ENCODE measurements at places on chromosomes 1 and 21.

- peak; percentile 82 for DNase-seq
Measured at GRCh38 chr1:226634166-226634588, 85.6 kb downstream of the STUM start.

- no peak for DNase-seq
Measured at GRCh38 chr1:231642618-231643017, 16.0 kb downstream of the DISC1 start.

GRCh38 chr1:93113127-93113526, 34.0 kb downstream of the MTF2 start:
- DNase-seq, result no peak

GRCh38 chr1:185846672-185847444, 112.7 kb downstream of the HMCN1 start:
- no peak for DNase-seq

DNA sequence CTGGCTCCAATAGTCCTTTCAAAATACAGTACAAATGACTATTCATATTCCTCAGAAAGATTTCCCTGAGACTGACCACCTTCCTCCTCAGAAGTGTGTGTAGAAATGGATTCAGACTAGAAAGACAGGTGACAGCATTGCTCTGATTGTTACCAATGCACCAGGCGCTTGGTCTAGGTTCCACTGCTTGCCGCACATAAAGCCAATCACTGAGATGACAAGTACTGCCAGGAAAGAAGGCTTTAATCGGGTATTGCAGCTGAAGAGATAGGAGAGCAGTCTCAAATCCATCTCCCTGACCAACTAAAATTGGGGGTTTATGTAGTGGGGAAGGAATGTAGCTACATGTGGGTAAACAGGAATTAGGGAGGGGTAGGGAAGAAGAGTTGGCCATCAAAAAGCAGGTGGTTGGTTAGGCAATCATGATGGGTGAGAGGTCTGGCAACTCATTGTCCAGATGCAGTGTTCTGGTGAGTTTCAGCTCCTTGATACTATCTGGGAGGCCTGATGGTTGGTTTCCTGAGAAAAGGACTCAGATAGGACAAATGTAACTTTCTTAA, 98.0 kb downstream of the KCNH1 start:
- no peak for DNase-seq

GRCh38 chr1:2073382-2074230, 23.4 kb downstream of the PRKCZ start:
- DNase-seq, result no peak

- no peak for DNase-seq
Measured at GRCh38 chr1:150389650-150390049, 25.7 kb downstream of the RPRD2 start.

DNA sequence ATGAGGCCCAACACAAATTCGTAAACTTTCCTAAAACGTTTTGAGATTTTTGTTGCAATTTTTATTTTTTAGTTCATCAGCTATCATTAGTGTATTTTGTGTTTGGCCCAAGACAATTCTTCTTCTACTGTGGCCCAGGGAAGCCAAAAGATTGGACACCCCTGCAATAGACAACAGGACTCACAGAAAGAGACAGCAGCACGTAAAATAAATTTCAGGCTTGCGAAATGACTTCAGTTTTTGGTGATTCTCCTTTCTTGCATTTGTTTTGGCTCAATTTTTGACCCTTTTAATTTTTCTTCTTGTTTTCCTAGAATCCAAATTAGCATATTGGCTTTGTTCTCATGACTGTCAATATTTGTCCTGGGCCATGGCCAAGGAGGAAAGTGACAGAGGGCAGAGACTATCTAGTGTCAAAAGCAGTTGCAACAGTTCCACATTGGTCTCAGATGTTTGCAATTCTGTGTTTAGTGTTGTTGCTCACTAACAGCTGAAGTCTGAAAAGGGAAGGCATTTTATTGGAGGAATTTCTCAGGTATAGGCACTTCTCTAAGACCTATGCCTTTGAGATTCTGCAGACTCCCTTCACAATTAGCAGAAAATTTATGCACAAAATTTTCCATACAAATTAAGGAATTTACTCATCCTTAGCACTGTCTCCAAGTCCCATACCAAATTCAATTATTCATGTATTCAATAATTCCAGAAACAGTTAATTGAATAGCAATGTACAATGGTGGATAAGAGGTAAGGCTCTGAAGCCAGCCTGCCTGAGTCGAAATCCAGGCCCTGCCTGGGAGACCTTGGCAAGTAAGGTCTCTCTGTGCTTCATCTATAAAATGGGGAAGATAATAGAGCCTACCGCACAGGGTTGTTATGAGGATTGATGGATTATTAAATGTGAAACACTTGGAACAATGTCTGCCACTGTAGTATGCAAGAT, 160.9 kb upstream of the IVNS1ABP start:
- DNase-seq, result no peak

GRCh38 chr21:16570856-16571255, 841.1 kb downstream of the USP25 start:
- DNase-seq, result no peak

DNA sequence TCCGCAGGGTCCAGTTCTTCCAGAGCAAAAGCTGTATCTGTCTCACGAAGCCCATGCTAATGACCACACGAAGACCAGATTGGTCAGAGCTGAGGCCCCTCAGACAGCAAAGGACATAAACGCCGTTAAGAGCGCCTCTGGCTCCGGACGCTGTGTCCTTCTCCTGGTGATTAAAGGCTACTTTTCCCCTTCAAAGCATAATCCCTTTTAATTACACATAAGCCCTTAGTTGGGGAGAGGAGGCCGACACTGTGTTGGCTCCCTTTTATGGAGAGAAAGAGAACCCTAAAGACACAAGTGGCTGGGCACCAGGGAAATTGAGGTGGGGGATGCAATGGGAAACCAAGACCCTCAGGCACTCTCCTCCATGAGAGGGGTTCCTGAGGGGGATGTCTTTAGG, at the start of gene ABCA4:
Gene ABCA4, minus strand, starts transcription at position 158 of the 400 bp plus-strand sequence. Its CDS starts 103 bp downstream, at position 55.
- DNase-seq, result no peak

DNA sequence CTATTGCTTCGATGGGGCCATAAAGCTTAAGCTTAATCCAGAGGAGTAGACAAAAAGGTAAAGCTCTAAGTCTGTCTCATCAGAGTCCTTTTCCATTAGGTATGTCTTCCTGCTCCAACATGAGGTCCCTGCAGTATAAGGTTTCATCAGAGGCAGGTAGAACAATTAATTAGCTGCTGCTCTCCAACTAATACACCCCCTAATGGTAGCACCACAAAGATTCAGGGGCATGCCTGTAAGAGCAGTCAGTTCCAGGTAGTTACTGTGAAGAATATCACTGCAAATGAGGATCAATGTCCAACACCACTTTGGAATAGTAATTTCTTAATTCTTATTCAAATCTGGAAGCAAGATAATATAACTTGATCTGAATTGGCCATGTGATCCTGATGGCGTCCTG, 160.3 kb upstream of the ESRRG start:
- no peak for DNase-seq

DNA sequence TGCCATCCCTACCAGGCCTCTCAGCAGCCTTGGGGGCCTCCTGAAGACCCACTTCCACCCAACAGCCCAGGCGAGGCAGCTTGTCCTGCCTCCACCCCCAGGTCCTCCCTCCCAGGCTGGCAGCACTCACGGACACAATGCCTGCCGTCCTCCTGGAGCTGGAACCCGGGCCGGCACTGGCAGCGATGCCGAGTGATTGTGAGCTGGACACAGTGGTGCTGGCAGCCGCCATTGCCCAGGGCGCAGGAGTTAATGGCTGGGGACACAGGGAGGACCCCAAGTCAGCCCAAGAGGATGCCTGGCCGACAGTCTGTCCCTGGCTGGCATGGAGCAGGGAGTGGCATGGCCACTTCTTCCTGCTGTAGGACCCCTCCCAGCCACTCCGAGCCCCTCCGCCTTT, 60.8 kb downstream of the ARHGEF16 start:
- DNase-seq, result no peak

GRCh38 chr21:45630876-45631275, 12.6 kb upstream of the PCBP3 start:
- DNase-seq, result no peak

- DNase-seq, result no peak
Measured at GRCh38 chr21:42796327-42797062, 82.8 kb downstream of the WDR4 start.

DNA sequence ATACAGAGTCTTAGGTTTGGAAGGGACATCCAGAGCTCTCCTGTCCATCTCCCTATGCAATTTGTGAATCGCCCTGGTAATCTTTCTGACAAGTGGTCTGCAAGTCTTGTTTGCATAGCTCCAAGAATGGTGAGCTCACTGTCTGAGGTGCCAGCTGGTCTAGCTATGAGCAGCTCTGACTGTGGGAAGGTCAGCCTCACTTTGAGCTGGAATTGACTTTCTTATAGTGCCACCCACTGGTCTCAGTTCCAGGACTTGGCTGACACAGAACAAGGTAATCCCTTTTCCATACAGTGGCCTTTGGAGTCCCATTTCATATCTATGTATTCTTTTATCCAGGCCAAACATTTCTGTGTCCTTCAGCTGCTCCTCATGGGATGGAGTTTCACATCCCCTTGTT, 95.6 kb upstream of the C8B start:
- DNase-seq, result no peak

DNA sequence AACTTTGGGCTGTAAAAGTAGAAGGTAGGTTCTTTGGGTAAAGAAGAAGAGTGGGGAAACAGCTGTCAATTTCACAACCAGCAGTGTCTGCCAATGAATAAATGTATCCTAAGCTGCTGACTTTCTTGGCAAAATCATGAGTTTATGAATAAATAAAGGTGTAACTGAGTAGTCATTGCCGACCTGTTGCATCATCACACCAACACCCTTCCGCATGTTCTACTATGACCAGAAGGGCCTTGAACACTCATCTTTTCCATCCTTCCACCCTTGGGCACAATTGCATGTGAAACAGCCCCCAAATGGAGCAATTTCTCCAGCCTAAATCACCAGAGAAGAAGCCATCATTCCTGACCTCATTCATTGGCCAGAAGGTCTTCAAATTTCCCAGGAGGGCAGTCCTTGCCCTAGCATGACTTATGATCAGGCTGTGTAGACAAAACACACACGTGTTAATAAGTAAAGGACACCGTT, 31.2 kb upstream of the QSOX1 start:
- DNase-seq, result no peak

DNA sequence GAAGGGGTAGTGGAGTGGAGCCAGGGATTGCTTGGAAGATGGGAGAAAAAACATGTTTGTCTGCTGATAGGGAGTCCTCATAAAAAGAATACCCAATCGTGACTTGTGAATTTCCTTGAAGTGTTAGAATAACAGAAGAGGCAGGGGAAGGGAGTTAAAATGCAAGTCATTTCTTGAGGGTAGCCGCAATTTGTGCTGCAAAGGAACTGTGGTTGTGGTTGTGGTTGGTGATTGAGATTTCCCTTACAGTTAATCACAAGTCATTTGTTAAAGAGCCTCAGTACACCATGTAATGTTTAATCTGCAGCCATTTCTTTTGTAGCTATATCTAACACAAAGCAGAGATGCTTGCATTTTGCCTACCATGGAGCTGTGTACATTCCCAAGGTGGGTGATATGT, 38.5 kb upstream of the EGLN1 start:
- DNase-seq, result no peak

GRCh38 chr1:173333581-173333980, 126.5 kb upstream of the TNFSF4 start:
- DNase-seq, result no peak

- DNase-seq, result no peak
Measured at GRCh38 chr1:117570988-117571409, 34.8 kb upstream of the TENT5C start.

GRCh38 chr1:220628431-220628830, 61.7 kb upstream of the C1orf115 start:
- no peak for DNase-seq

- no peak for DNase-seq
Measured at GRCh38 chr1:111725192-111725591, 14.0 kb downstream of the INKA2 start.

DNA sequence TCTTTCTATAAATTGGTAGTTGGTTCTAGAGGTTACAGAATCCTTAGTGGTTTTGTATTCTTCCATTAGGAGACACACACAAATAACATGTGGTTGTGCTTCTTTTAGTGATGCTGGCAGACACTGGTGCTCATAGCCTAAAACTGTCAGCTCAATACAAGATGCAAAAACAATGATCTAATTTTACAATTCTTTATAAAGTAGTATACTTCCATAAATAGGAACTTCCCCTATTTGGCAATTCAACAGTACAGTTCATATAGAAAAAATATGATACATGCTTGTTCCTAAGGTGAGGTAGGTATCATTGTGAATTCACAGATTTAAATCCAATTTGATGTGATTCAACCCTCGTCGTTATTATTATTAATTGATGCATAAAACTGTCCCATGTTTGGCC, 20.8 kb upstream of the CCDC17 start:
- no peak for DNase-seq

- no peak for DNase-seq
Measured at GRCh38 chr1:241603731-241604245, 36.4 kb downstream of the CHML start.

GRCh38 chr1:47709019-47709871, 271.4 kb downstream of the FOXD2 start:
- no peak for DNase-seq

- DNase-seq, result no peak
Measured at GRCh38 chr1:95325349-95325748, 91.3 kb downstream of the RWDD3 start.

GRCh38 chr1:37035796-37036666, 1.7 kb upstream of the GRIK3 start:
- DNase-seq, result no peak

DNA sequence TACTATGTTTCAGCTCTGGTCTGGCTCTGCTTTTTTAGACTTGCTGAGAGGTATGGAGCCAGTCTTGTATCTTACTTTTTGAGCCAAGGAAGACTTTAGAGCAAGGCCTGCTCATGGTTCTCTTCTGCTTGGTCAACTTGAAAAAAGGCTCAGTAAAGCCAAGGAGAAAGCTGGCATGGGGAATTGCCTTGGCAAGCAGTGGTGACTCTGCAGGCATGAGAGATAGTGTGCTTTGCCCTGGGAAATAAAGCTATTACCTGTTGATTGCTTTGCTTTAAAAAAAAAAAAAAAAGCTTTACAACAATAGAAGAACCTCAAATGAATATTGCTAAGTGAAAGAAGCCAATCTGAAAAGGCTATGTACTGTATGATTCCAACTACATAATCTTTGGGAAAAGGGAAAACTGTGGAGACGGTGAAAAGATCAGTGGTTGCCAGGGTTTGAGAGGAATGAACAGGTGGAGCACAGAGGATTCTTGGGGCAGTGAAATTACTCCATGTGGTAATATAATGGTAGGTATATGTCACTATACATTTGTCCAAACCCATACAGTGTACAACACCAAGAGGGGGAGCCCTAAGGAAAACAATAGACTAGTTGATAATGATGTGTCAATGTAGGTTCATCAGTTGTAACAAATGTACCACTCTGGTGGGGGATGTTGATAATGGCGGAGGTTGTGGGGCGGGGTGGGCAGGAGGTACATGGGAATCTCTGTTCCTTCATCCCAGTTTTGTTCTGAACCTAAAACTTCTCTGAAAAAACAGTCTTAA, 87.6 kb downstream of the HMCN1 start:
- no peak for DNase-seq
